A549 treated with GW870086 at 1 μM for 4 hours (cell line): ENCODE measurements at places on chromosomes 2 and 18. TPM values are rescaled to one million over a fixed set of nuclear protein-coding genes. Genes with fewer than 3 reads are reported as not detected.

The HPCAL1 gene
- 164 to 228 TPM (median 226 TPM) in 5 replicates for total RNA-seq

The COLEC12 gene
- 0.02 to 0.06 TPM (median 0.03 TPM) in 4 of 5 replicates, not detected in the other for total RNA-seq

The CHRNG gene
- total RNA-seq = not detected in 5 replicates

The GCG gene
- not detected in 5 replicates for total RNA-seq

The ARHGAP28 gene
- total RNA-seq = 0.02 to 0.08 TPM (median 0.03 TPM) in 3 of 5 replicates, not detected in the others

The STPG4 gene
- total RNA-seq = not detected in 5 replicates

The MEP1B gene
- total RNA-seq = 0.05 TPM in 1 of 5 replicates, not detected in the others

The AGXT gene
- total RNA-seq = not detected in 5 replicates

The RBKS gene
- 5.9 to 8.9 TPM (median 8.1 TPM) in 5 replicates for total RNA-seq

The INO80C gene
- 26.3 to 28.6 TPM (median 27.1 TPM) in 5 replicates for total RNA-seq

The TRIM54 gene
- 0.67 to 1.1 TPM (median 0.72 TPM) in 5 replicates for total RNA-seq

The RSAD2 gene
- total RNA-seq = 0.13 to 0.30 TPM (median 0.25 TPM) in 5 replicates

The LONRF2 gene
- total RNA-seq = 1.8 to 3.5 TPM (median 2.7 TPM) in 5 replicates

The MBOAT2 gene
- 32.4 to 45.3 TPM (median 42.2 TPM) in 5 replicates for total RNA-seq

The MAIP1 gene
- 36.8 to 43.3 TPM (median 39.7 TPM) in 5 replicates for total RNA-seq

The DCC gene
- not detected in 5 replicates for total RNA-seq

The PAX3 gene
- total RNA-seq = not detected in 5 replicates

The BMP10 gene
- total RNA-seq = not detected in 5 replicates

The TMEFF2 gene
- total RNA-seq = 0.21 to 0.61 TPM (median 0.34 TPM) in 5 replicates

The CFAP65 gene
- total RNA-seq = 0.14 to 0.21 TPM (median 0.18 TPM) in 4 of 5 replicates, not detected in the other

The CWC22 gene
- total RNA-seq = 10.8 to 15.2 TPM (median 12.4 TPM) in 5 replicates
